ENCODE measurements at places on chromosomes 1 and 21. TPM values are rescaled to one million over a fixed set of nuclear protein-coding genes. Genes with fewer than 3 reads are reported as not detected.

DNA sequence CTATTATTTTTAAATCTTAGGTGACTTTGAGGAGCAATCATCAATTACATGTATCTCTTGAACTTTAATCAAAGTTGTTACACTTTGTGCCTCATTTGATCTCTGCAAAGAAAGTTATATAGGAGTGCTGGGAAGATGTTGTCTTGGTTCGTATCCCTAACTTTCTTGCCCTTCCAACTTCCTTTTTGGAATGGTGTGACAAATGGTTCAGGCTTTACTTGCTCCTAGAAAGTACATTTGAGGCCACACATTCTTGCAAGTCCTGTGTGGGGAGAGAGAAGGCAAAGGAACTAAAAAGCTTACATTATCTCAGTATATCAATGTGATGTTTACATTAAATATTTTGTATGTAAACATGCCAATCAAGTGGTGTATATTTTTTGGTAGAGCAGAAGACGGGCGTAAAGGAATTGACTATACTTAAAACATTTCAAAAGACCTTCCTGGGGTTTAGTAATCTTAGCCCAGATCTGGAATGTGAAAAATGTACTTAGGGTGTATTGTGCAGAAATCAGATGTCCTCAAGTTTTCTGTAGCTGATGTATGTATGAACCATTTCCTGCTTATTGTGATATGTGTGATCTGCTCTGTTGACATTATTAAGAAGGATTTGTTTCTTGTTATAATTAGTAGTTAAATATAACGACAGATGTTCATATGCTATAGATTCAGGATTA lies 59.2 kb downstream of the USP25 start:
- no peaks in the 10 kb centered on the region for H3K27me3 ChIP-seq
- peaks cover 8% of the 10 kb centered on the region for H3K4me1 ChIP-seq
- no peaks in the 10 kb centered on the region for H3K36me3 ChIP-seq
- no peak overlapping the region for H3K27ac ChIP-seq

- no peak overlapping the region for H3K4me3 ChIP-seq
- H3K27ac ChIP-seq: peak overlapping the region; percentile 83
- H3K27me3 ChIP-seq: no peaks in the 10 kb centered on the region
- no peaks in the 10 kb centered on the region for H3K36me3 ChIP-seq
These were observed 4.0 kb downstream of the CASQ2 start for GRCh38 chr1:115764541-115764940.

- no peak overlapping the region for H3K4me3 ChIP-seq
- H3K27me3 ChIP-seq: no peaks in the 10 kb centered on the region
- peaks cover 5% of the 10 kb centered on the region for H3K4me1 ChIP-seq
These were observed 26.7 kb upstream of the PCP4 start for GRCh38 chr21:39840373-39841097.

- H3K4me1 ChIP-seq: peaks cover 22% of the 10 kb centered on the region
- no peak for DNase-seq
- H3K4me3 ChIP-seq: peak overlapping the region; percentile 54
- H3K27me3 ChIP-seq: no peaks in the 10 kb centered on the region
- H3K27ac ChIP-seq: no peak overlapping the region
These were observed 198.9 kb upstream of the CACYBP start for GRCh38 chr1:174800876-174801275.

DNA sequence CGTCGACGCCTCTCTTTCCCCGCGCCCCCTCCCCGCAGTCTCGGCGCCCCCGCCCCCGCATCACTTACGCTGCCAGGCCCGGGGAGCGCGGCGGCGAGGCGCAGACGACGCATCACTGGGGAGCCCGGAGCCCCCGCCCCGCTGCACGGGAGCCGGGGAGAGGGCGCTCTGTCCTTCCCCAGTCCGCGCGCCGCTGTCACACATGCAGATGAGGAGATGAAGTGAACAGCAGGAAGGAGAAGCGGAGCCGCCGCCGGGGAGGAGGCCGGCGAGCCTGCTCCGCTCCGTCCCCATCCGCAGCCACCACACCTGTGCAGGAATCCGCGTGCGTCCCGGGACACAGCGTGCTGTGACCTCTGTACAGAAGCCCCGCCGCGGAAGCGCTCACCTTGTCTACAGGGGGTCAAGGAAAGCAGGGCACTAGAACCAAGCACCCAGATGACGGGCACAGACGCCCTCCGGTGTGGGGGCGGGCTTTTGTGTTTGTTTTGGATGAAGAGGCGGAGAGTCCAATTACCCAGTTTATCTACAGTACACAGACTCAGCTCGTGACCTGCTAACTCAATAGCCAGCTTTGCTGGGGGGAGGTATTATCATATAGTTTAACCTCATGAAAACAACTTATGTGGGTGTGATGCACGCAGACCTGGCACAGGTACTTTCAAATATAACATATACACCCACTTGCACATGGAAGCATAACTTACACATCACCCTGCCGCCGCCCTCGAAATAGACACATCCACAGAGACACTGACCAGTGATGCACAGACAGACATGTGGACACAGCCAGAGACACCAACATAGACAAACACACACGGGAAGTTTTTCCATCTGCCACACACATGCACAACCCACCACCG lies 12.4 kb downstream of the KLHDC8A start:
- no peaks in the 10 kb centered on the region for H3K36me3 ChIP-seq
- no peak overlapping the region for H3K27ac ChIP-seq
- peaks cover 14% of the 10 kb centered on the region for H3K4me1 ChIP-seq
- peaks cover 24% of the 10 kb centered on the region for H3K27me3 ChIP-seq
- DNase-seq: no peak
- peak overlapping the region; percentile 40 for H3K4me3 ChIP-seq

- H3K36me3 ChIP-seq: peaks cover 14% of the 10 kb centered on the region
- H3K4me3 ChIP-seq: no peak overlapping the region
- peaks cover 18% of the 10 kb centered on the region for H3K4me1 ChIP-seq
- H3K27me3 ChIP-seq: no peaks in the 10 kb centered on the region
These were observed 60.0 kb downstream of the POFUT2 start for GRCh38 chr21:45227735-45228134.

UBL4B gene
- total RNA-seq: not detected

RAD54L gene
- 1.2 TPM for total RNA-seq

KRTAP25-1 gene
- total RNA-seq: not detected

ADAM30 gene
- total RNA-seq: not detected

All from esophagus muscularis mucosa (tissue), 4 donors.